ENCODE measurements at places on chromosomes 7 and 10.

- no peak for DNase-seq
Measured at GRCh38 chr10:45657033-45657926, 15.3 kb downstream of the ZFAND4 start.

- DNase-seq, result no peak
Measured at GRCh38 chr7:139115104-139115503, 5.6 kb upstream of the ZC3HAV1 start.

- no peak for DNase-seq
Measured at GRCh38 chr7:107742678-107743566, 1.0 kb upstream of the CBLL1 start.

- DNase-seq, result no peak
Measured at GRCh38 chr7:101985903-101986734, 168.7 kb downstream of the CUX1 start.
